ENCODE measurements at places on chromosomes 2 and 18.

- no peak for DNase-seq
These were observed 84.7 kb upstream of the BOD1L2 start for GRCh38 chr18:57062178-57062577.

DNA sequence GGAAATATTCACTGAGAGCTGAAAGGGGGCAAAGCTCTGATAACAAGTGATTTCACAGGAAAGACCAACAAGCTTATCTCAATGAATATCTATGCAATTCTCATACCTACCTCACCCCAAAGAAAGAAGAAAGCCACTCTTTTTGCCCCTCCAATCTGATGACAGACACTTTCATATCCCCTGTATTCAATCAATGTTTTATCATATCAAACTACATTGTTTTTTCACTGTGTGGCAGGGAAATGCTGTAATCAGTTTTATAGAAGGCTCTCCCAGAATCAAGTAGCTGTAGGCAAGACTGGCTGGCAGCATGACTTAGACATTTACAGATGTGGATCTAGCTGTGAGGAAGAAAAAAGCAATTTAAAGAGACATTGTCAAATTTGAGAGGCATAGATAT, 81.3 kb upstream of the PIK3C3 start:
- no peak for DNase-seq

DNA sequence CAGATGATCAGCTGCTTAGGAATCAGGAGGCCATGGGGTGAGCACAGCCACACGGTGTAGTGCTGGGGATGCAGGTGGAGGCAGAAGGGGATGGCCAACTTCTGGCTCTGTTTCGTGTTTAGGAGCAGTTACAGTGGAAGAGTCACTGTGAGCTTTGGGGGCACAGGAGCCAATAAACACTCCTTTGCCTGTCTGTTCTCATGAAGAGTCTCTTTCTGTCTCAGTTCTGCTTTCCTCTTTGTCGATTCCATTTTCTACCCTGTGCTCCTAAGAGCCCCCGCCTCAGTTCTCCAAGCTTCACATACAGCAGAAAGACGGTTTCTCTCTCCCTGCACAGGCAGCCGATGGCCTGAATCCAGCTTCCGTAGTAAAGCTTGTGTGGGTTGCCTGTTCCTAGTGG, 21.0 kb upstream of the RRM2 start:
- no peak for DNase-seq

DNA sequence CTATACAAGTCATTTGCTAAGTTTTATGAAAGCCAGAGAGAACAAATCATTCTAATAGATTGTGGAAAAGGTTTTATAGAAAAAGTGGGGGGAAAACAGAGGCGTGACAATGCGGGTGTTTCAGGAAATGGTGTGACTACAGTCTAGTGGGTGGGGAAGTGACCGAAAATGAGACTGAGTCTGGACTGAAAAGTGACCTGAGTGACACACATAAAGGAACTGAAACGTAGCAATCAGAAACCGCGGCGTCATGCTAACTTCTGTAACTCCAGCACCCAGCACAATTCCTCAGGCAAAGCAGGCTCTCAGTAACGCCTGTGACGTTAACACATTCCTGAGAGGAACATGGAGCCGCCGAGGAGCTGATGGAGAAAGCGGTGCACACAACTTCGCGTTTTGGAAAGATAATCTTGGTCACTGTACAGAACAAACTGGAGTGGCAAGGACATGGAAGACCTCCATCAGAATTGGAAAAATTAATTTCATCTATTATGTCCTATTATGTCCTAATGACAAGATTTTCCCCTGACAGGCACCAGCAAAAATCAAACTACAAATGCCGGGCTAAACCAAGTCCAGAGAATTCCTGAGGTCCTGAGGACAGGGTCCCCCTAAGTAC, 1.4 kb upstream of the CD226 start:
- no peak for DNase-seq

GRCh38 chr2:159653962-159654361, 37.6 kb upstream of the BAZ2B start:
- DNase-seq: no peak

DNA sequence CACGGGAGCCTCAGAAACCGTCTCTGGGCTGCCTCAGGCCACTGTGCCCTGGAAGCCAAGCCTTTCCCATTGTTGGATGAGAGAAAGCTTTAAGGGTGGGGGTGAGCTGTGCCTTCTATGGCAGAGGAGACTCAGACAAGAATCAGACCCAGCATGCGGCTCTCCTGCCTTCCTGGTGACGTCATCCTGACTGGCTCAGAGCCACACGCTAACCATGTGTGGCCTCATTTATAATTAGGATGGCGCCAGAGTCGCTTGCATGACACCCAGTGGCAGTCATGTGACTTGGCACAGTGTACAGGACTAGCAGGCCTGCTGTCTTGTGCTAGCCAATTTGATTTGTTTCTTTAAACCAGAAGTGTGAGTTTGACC, 99.1 kb downstream of the SH3BP4 start:
- DNase-seq: peak; percentile 82

DNA sequence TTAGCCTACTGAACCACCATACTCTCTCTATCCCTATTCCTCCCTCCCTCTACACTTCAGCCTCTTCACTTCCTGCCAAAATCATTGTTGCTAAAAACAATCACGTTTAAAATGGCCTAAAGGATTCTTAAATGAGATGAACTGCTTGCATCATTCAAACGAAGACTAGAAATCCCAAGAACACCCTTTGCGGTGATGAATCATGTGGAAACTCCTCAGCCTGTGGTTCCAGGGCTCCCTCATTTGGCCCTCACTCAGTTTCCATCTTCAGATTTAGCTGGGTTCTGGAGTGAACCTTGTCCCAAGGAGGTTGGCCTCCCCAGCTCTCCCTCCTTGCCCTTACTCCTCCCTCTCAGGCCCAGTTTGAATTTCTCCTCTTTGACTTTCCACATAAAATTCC, 125.6 kb upstream of the CDC42EP3 start:
- DNase-seq: no peak

GRCh38 chr2:38982498-38982897, 92.8 kb downstream of the ARHGEF33 start:
- DNase-seq: no peak

DNA sequence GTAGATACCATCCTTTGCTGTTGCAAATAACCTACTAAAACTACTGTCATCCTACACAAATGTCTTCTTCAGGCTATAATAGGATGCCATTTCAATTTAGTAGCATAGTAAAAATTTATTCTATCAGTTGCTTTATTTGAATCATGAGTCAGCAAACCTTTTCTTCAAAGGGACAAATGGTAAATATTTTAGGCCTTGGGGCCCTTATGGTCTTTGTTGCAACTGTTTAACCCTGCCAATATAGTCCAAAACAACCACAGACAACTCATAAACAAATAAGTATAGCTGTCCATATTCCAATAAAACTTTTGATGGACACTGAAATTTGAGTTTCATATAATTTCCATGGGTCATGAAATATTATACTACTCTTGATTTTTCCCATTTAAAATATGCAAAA, 54.0 kb upstream of the CCBE1 start:
- DNase-seq: no peak
